Psoas muscle (tissue), 8 donors: ENCODE measurements at places on chromosomes 4 and X.

GRCh38 chr4:90345549-90346215 lies 218.5 kb downstream of the CCSER1 start:
- no peak for DNase-seq

- no peak for DNase-seq
Observed at GRCh38 chrX:10010686-10011085, 43.5 kb downstream of the CLDN34 start.

- no peak for DNase-seq
Observed at GRCh38 chr4:53313510-53313909, 52.4 kb downstream of the SCFD2 start.

- no peak for DNase-seq
Observed at GRCh38 chrX:38066934-38067333, 60.6 kb downstream of the SYTL5 start.

DNA sequence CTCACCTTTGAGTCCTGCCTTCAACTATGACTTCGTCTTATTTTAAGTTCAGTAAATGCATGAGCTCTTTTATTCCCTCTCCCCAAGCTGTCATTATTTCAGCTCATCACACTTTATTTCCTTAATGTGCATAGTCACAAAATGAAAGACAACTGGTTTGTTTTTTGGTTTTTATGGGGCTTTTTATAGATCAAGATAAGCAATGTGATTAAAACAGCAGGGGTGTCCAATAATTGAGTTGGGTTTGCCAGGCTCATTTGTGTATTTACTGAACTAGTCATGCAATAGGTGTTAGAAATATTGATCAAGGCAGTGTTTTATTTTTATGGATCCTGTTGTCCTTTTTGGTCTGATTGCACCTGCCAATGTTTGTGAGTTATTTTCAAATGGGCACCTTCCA lies 102.2 kb downstream of the FRMPD4 start:
- no peak for DNase-seq
